ENCODE measurements at places on chromosomes 1 and 21.

GRCh38 chr1:59295618-59296017, 1.3 kb upstream of the FGGY start:
- DNase-seq: no peak

DNA sequence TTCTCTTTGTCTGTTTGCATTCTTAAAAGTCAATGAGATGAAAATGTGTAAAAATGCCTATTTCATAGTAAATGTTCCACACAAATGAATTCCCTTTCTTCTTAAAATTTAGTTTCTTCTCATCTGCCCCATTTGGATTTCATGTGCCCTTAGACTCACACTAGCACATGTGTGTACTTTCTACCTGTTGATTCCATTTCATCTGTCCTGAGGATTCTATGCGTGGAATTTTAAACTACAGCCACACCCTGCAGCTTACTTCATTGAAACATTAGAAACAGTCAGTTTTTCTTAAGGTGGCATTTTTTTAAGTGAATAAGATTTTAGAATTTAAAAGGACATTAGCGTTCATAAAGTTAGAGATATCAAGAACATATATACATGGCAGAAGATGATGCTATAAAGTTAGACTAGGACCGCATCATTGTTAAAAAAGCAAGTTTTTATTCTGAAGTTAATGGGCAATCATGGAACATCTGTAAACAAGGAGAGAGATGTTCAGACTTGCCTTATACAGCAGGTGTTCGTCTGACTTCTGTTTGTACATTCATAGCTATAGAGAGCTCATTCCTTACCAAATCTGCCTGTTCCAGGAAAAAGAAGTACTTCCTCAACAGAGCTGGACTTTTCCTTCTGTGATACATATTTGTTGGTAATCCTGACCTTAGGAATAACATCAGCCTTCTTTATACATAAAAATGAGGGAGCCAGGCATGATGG, 3.9 kb upstream of the TUT4 start:
- DNase-seq: no peak

GRCh38 chr1:207691841-207692240, 46.9 kb downstream of the CR1L start:
- DNase-seq: no peak

- no peak for DNase-seq
Measured at GRCh38 chr1:67241200-67241746, 66.4 kb upstream of the IL12RB2 start.

DNA sequence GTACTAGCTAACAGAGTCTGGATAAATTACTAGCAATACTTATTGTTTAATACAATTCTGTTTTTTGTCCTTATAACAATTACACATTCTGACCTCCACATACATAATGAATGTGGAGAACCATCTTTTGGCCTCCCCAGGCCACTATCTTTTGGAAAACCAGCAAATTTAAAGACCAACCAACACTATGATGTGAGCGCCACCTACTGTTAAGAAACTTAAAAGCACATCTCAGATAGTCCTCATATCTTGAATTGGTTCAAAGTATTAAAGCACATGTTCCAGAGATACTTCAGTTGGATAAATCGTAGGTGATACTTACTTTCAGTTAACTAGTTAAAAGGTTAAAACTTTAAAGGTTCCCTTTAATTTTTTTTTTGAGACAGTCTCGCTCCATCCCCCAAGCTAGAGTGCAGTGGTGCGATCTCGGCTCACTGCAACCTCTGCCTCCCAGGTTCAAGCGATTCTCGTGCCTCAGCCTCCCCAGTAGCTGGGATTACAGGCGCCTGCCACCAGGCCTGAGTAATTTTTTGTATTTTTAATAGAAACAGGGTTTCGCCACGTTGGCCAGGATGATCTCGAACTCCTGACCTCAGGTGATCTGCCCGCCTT, 29.3 kb upstream of the USP1 start:
- no peak for DNase-seq

DNA sequence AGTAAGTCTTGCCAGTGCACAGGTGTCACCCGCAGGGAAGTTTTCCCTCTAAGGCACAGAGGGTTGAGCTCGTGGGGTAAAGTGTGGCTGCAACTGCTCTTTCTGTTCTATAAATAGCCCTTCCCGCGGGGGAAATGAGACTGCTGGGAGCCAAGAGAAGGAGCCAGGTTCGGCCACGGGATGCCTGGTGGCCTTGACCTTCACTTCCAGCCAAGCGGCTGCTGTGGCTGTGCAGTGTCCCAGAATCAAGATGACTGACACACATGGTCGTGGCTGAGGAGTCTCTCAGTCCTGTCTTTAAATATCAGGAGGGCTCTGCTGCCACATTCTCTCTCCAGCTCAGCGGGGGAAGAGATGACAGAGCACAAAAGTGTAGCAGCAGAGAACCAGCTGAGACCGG, 154.1 kb upstream of the VAMP3 start:
- no peak for DNase-seq

DNA sequence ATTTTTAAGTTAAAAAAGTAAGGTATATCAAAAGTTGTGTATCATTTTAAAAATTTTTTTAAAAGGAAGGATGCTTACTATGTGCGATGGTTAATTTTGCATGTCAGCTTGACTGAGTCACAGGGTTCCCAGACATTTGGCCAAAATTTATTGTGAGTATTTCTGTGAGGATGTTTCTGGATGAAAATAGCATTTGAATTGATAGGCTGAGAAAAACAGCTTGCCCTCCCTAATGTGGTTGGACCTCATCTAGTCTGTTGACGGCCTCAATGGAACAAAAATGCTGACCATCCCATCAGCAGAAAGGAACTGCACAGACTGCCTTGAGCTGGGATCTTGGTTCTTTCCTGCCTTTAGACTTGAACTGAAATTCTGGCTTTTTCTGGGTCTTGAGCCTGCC, 724.5 kb downstream of the NCAM2 start:
- DNase-seq: no peak

GRCh38 chr1:181448461-181448860, 34.9 kb upstream of the CACNA1E start:
- DNase-seq: no peak

GRCh38 chr1:37477946-37478345, 3.6 kb downstream of the ZC3H12A start:
- no peak for DNase-seq

DNA sequence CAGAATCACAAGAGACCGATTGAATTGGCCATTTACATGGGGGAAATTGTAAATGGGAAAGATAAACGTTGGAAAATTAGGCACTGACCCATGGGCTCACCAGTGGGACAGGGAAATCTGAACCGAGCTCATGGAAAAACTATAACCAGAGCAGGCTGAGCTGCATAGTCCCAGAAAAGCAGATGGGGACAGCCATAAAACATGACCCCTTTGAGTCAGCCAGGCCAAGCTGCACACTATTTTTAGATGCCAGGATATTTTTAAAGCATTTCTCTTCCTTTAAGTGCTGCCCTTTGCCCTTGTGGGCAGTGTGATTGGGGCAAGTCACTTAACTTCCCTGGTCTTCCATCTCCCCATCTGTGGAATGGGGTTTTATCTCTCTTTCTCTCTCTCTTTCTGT, 184.1 kb downstream of the FOXD2 start:
- DNase-seq: no peak

DNA sequence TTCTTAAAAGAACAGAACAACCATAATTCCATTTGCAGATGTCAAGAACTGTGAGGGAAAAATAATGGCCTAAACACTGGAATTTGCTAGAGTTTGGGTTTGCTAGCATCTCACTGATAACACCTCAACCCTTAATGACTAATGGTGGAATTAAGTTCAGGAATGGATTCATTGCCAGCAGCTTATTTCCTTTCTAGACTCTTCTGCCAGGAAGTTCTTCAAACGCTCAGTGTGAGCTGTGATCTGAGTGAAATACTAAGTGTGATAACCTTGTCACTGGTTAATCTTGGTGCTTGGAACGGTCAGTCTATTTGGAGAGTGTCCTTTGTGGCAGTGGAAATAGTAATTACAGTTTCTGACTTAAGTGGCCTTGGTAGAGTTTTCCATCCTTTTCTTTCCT, 21.6 kb upstream of the PLEKHM2 start:
- DNase-seq: no peak

- DNase-seq: peak; percentile 44
Measured at GRCh38 chr21:46325073-46325912, 1.3 kb downstream of the PCNT start.

GRCh38 chr1:116855773-116856201, 53.9 kb upstream of the PTGFRN start:
- peak; percentile 82 for DNase-seq

DNA sequence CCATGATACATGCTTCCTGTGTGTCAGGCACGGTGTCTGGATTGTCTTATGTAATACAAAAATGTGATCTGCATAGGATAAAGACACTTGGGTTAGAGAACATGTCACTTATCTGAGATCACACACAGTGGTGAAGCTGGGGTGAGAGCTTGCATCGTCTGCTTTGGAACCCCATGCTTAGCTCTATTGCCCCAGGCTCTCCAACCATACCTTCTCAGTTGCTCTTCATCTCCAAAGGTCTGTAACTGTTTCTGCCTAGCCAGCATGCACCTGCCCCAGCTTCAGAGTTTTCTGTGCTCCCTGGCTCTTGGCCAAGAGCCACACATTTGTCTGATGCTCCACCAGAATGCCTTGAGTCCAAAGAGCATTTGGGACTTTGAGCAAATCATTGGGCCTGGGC, 93.9 kb upstream of the COG2 start:
- no peak for DNase-seq

DNA sequence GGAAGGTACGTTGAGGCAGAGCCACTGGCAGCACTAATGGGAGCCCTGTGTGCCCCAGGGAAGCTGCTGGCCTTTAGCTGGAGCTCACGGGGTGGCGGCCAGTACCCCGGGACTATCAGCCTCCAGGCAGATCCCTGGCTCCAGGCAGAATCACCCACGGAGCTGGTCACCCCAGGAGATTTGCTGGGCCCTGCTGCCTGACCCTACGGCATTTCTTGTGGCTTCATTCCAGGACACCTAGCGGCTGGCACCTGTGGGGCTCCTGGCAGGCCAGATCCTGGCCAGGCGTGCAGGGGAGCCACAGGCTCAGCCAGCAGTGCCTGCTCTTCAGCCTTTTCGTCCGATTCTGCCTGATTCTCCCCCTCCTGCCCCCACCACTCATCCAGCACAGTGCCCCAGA, 7.1 kb downstream of the PADI1 start:
- no peak for DNase-seq

DNA sequence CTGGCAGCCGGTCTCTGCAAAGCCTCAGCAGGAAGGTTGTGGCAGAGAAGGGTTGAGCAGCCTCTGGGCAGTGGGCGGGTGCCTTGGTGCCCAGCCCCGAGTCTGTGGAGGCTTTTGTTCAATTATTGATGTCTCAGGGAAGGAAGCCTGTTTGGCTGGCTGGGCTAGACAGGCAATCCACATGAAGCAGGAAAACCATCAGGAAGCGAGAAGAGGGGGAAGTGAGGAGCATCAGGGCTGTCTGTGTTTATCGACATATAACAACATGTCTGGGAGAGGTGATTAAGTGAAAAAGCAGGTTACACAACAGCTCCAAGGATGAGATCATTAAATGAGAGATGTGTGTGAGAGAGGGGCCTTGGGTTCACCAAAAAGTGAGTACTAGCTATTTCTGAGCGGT, 105.4 kb downstream of the UBE2U start:
- DNase-seq: no peak
